Activated T-helper 1 cell treated with anti-CD3 and anti-CD28 coated beads, Interleukin-12 subunit alpha, Interleukin-12 subunit beta, Interleukin-2, Interleukin-4 antibody, amounts not matched to agents 30 ng/mL and 10 ng/mL and 1 ng/mL, durations not matched to agents 14 hours and 24 hours and 36 hours (primary cell): ENCODE measurements at places on chromosomes 4 and X. TPM values are rescaled to one million over a fixed set of nuclear protein-coding genes. Genes with fewer than 3 reads are reported as not detected.

FGF16 gene
- not detected in 2 replicates for total RNA-seq

DNA sequence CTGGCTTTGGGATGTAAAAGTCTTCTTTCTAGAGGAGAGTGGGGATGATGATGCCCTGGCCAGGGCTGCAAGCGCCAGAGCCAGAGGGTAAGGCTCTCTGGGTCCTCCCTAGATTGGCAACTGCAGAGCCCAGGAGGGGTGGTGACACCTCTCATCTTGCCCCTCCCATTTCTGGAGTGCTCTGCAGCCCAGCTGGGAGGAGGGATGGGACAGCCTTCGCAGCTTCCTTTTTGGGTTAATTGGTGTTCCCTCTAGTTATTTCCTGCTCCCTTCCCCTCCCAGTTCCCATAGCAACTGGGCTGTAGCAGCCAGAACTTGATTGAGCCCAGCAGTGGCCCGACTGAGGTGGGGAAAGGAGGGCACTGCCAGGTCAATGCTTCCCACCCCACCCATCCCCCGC is 19.2 kb downstream of the NALF2 start:
- no peak for DNase-seq
- H3K36me3 ChIP-seq, result no peaks in the 10 kb centered on the region
- H3K4me1 ChIP-seq, result no peaks in the 10 kb centered on the region
- no peak overlapping the region for H3K4me3 ChIP-seq
- no peak overlapping the region for H3K27ac ChIP-seq
- H3K27me3 ChIP-seq, result peaks cover 5% of the 10 kb centered on the region

DNA sequence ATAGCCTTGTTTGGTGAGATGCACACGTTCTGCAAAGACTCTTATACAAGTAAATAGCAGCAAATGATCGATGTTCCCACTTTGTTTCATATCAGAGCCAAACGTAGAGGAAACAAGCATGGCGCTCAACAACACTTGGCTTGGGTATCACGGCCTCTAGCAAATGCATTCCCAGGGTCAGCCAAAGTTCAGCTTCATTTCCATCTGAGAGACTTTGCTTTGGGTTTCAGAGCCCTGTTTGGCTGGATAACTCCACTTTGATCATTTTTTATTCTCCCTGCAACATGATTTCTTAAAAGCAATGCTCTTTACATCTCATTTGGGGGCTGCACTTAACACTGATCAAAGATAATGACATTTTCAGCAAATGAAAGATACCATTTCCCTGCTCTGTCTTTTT is 199.2 kb upstream of the FAM9B start:
- H3K4me3 ChIP-seq, result no peak overlapping the region
- H3K36me3 ChIP-seq, result no peaks in the 10 kb centered on the region
- no peak overlapping the region for H3K27ac ChIP-seq
- DNase-seq, result no peak
- H3K27me3 ChIP-seq, result peaks cover 2% of the 10 kb centered on the region

SMIM43 gene
- not detected in 2 replicates for total RNA-seq

AVPR2 gene
- total RNA-seq, result not detected in 2 replicates

DNA sequence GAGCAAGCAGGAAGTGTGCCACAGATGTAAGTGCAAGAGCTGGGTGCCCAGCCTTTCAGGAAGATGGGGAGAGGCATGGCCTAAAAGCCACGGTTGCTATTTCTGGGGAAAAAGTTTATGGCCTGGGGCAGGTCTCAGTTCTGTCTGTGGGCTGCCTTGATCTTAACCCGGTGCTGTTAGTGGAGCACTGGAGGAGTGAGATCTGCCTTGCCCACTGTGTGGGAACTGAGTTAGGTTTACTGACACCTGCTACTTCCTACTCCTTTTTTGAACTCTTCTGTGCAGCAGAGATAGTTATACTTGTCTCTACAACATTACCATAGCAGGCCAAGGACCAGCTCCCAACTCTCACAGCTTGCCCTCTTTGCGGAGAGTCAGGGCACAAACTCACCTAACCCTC is 76.5 kb downstream of the ITM2A start:
- peaks cover 5% of the 10 kb centered on the region for H3K36me3 ChIP-seq
- H3K4me3 ChIP-seq, result no peak overlapping the region
- no peak overlapping the region for H3K27ac ChIP-seq
- no peaks in the 10 kb centered on the region for H3K27me3 ChIP-seq
- no peak for DNase-seq
- peaks cover 48% of the 10 kb centered on the region for H3K4me1 ChIP-seq

GRCh38 chrX:109283870-109284269 is 198.0 kb downstream of the GUCY2F start:
- no peaks in the 10 kb centered on the region for H3K36me3 ChIP-seq
- DNase-seq, result no peak
- H3K4me1 ChIP-seq, result no peaks in the 10 kb centered on the region
- H3K27ac ChIP-seq, result no peak overlapping the region
- no peak overlapping the region for H3K4me3 ChIP-seq

GRCh38 chrX:123581586-123581985 is 151.3 kb downstream of the THOC2 start:
- H3K27me3 ChIP-seq, result peaks cover 6% of the 10 kb centered on the region
- H3K36me3 ChIP-seq, result no peaks in the 10 kb centered on the region
- H3K4me1 ChIP-seq, result no peaks in the 10 kb centered on the region
- H3K4me3 ChIP-seq, result no peak overlapping the region
- no peak overlapping the region for H3K27ac ChIP-seq
- no peak for DNase-seq

- H3K27ac ChIP-seq, result no peak overlapping the region
- H3K4me1 ChIP-seq, result no peaks in the 10 kb centered on the region
- DNase-seq, result no peak
- H3K27me3 ChIP-seq, result no peaks in the 10 kb centered on the region
Measured at GRCh38 chrX:13827298-13828090, 10.6 kb upstream of the GPM6B start.

- no peaks in the 10 kb centered on the region for H3K27me3 ChIP-seq
- H3K4me1 ChIP-seq, result no peaks in the 10 kb centered on the region
- H3K4me3 ChIP-seq, result no peak overlapping the region
- H3K36me3 ChIP-seq, result no peaks in the 10 kb centered on the region
- no peak for DNase-seq
Measured at GRCh38 chr4:91345632-91346031, 958.1 kb upstream of the GRID2 start.

CFP gene
- total RNA-seq, result 2.3 and 4.9 TPM in 2 replicates

TMEM47 gene
- total RNA-seq, result not detected in 2 replicates

PTCHD1 gene
- not detected in 2 replicates for total RNA-seq

- DNase-seq, result no peak
- no peak overlapping the region for H3K27ac ChIP-seq
- no peaks in the 10 kb centered on the region for H3K36me3 ChIP-seq
- H3K27me3 ChIP-seq, result peaks cover 2% of the 10 kb centered on the region
Measured at GRCh38 chrX:53442322-53442631, 8.1 kb upstream of the HSD17B10 start.

DNA sequence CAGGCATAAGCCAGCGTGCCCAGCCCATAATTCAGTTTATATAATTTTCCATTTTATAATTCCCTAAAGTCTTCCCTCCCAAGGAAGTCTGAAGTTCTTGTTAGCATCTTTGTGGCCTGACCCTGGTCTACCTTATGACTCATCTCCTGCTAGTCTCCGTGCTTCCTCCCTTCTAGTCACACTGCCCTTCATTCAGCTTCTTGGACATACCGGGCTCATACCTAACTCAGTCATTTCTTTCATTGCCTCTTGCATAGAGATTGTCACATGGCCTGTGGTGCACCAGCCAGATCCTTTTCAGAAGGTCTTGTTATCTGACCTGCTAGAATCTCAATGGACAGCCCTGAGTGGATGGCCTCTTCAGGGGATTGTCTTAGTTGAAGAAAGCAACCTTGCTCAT is 22.8 kb upstream of the MAML3 start:
- H3K4me1 ChIP-seq, result no peaks in the 10 kb centered on the region
- no peaks in the 10 kb centered on the region for H3K36me3 ChIP-seq
- no peak for DNase-seq
- H3K27ac ChIP-seq, result no peak overlapping the region

HPGD gene
- 2.6 and 3.1 TPM in 2 replicates for total RNA-seq

MAGEA9B gene
- total RNA-seq, result not detected in 2 replicates

PROM1 gene
- not detected in 2 replicates for total RNA-seq

DNA sequence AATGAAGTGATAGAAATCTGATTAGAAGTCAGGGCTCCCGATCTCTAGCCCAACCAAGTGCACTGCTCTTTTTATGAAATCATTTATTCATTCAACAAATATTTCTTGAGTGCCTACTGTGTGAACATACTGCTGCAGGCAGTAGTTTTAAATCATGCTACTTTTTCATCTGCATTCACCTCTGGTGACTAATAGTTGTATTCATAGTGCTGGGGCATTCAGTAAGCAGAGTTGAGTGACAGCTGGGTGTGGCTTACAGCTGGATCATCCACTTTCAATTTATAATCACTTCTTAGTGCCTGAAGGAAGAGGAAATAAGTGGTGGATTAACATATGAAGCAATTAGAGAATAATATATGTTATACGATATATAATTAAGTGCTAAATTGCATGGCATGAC is 94.1 kb upstream of the HPRT1 start:
- no peak overlapping the region for H3K4me3 ChIP-seq
- no peaks in the 10 kb centered on the region for H3K36me3 ChIP-seq
- no peak overlapping the region for H3K27ac ChIP-seq
- H3K27me3 ChIP-seq, result peaks cover 4% of the 10 kb centered on the region

DNA sequence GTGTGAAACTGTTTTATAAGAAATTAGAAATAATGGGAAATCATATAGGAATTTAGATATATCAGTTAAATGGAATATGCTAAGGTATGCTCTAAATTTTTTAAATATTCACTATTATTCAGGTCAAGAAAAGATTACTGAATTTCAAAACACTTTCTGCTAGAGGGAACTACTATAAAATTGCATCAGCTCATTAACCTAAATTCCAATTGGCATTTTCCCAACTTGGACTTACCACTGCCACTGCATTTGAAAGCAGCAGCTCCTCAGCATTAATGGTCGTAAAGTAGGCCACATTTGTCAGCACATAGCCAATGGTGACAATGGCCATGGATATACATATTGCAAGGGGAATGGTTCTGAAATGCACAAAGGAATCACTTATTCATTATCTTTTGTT is 57.3 kb downstream of the SLC7A11 start:
- no peak for DNase-seq
- H3K27me3 ChIP-seq, result no peaks in the 10 kb centered on the region
- no peak overlapping the region for H3K4me3 ChIP-seq
- H3K4me1 ChIP-seq, result no peaks in the 10 kb centered on the region
- no peak overlapping the region for H3K27ac ChIP-seq
- peaks cover 2% of the 10 kb centered on the region for H3K36me3 ChIP-seq

- peaks cover 15% of the 10 kb centered on the region for H3K4me1 ChIP-seq
- H3K27me3 ChIP-seq, result no peaks in the 10 kb centered on the region
- DNase-seq, result no peak
Measured at GRCh38 chr4:81459228-81459627, 12.5 kb downstream of the RASGEF1B start.

HSFX2 gene
- total RNA-seq, result 0.41 TPM in 1 of 2 replicates, not detected in the other

MAGEB10 gene
- total RNA-seq, result not detected in 2 replicates

- no peak overlapping the region for H3K4me3 ChIP-seq
- no peak overlapping the region for H3K27ac ChIP-seq
- H3K36me3 ChIP-seq, result no peaks in the 10 kb centered on the region
Measured at GRCh38 chrX:22313766-22314165, 41.1 kb downstream of the CBLL2 start.
